ENCODE measurements at places on chromosomes 1 and 21. TPM values are rescaled to one million over a fixed set of nuclear protein-coding genes. Genes with fewer than 3 reads are reported as not detected.

Gene IFNGR2
- total RNA-seq: 4.1 TPM

Gene ACOT11
- 1.8 TPM for total RNA-seq

Gene TAS1R1
- not detected for total RNA-seq

Gene CELA3B
- not detected for total RNA-seq

Gene MYBPH
- total RNA-seq: not detected

Gene DEPDC1
- total RNA-seq: 13.7 TPM

Gene FAAH
- 4.1 TPM for total RNA-seq

Gene CDC42BPA
- total RNA-seq: 2.5 TPM

Gene ATG4C
- 7.1 TPM for total RNA-seq

Gene OR2T35
- total RNA-seq: not detected

Gene UBE2U
- not detected for total RNA-seq

Gene SLFNL1
- 0.20 TPM for total RNA-seq

Gene LRRC53
- not detected for total RNA-seq

Gene SEC16B
- not detected for total RNA-seq

Gene NBPF9
- total RNA-seq: 34.5 TPM

Gene FNDC10
- total RNA-seq: 8.8 TPM

Gene NUF2
- total RNA-seq: 39.2 TPM

Gene APOBEC4
- total RNA-seq: not detected

Gene SYCP1
- total RNA-seq: not detected

Gene COL16A1
- 0.44 TPM for total RNA-seq

Gene KCNA3
- total RNA-seq: 115 TPM

All from T-helper 1 cell treated with Interleukin-12 subunit alpha and Interleukin-12 subunit beta and Interleukin-4 antibody, amounts not matched to agents 30 ng/mL and 1 ng/mL, for 36 hours (primary cell).